ENCODE measurements at places on chromosomes 4 and X.

- DNase-seq = no peak
Measured at GRCh38 chr4:104465201-104465600, 29.5 kb downstream of the CXXC4 start.

- DNase-seq = peak; percentile 50
Measured at GRCh38 chr4:82801910-82802521, 3.4 kb upstream of the SCD5 start.

- no peak for DNase-seq
Measured at GRCh38 chr4:173264245-173264644, 69.9 kb downstream of the HMGB2 start.

GRCh38 chr4:140052050-140052449, 101.9 kb downstream of the MAML3 start:
- DNase-seq = peak; percentile 48

DNA sequence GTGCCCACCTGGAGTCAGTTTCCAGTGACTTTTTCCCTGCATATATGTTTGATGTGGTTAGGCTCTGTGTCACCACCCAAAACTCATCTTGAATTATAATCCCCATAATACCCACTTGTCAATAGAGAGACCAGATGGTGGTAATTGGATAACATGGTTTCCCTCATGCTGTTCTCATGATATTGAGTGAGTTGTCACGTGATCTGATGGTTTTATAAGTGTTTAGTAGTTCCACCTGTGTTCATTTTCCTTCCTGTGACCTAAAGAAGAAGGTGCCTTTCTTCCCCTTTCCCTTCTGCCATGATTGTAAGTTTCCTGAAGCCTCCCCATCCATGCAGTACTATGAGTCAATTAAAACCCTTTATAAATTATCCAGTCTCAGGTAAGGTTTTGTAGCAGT, 740.9 kb downstream of the ARAP2 start:
- DNase-seq = no peak

GRCh38 chrX:110318664-110318968, 731 bp upstream of the AMMECR1 start:
- peak; percentile 9 for DNase-seq

GRCh38 chrX:151393514-151393913, 3.5 kb upstream of the VMA21 start:
- no peak for DNase-seq

DNA sequence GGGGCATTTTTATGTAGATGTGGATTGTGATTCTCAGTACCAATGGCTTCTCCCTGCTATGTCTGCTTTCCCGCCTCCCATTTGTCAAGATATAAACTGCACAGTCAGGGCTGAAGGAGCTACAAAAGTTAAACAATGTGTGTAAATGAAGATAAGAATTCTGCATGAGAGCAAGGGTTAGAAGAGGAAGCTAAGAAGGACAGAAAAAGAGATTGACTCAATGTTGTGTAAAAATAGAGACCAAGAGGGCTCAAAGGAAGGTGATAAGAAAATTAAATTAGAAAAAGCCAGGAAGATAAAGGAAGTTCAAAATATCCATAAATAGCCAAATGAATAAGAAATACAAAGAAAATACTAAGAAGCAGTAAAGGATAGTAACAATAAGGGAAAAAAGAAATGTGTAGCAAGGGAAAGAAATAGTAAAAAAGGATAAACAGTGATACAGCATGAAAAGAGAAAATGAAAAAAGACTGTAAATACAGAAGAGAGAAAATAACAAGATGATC, 82.5 kb downstream of the AMELX start:
- DNase-seq = no peak

DNA sequence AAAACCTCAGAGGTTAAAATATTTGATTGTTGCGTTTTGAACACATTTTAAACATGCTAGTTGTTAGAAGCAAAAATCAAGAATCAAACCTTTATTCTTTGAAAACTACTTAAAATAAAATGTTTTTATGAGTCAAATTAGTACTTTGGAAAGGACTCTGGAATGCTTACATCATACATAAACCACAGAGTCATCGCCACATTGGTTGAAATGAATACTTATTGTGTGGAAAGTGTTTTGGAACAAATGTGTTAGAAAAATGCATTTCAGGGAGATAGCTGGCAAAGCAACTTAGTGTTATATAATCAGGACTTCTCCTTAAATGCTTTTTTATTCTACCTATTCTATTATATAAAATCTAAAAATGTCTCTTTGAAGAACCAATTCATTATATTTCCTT, 49.4 kb upstream of the CAMK2D start:
- peak; percentile 74 for DNase-seq

- DNase-seq = no peak
Measured at GRCh38 chr4:100049872-100050271, 99.8 kb upstream of the H2AZ1 start.

GRCh38 chrX:154602226-154602625, 16.9 kb downstream of the CTAG1B start:
- DNase-seq = no peak

GRCh38 chr4:8579526-8580320, 469 bp upstream of the GPR78 start:
- DNase-seq = no peak

DNA sequence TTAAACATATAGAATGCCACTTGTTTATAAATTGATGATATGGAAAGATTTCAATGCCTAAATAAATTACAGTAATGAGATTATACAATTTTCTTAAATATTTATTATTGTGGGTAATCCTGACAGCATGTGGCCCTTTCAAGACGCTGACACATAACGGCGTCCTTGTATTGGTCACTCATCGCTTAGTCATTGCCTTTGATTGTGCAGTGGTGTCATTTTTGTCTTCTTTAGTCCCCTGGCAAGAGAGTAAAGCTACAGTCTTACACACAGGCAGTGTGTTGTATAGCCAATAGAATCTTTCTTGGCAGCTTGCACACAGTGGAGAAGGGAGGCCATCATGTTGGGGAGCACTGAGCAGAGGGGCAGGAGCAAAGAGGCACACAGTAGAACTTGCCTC, 361.8 kb upstream of the GALNT7 start:
- DNase-seq = no peak

GRCh38 chr4:101183221-101183620, 164.1 kb downstream of the PPP3CA start:
- no peak for DNase-seq

- DNase-seq = no peak
Measured at GRCh38 chrX:135024526-135024925, 2.2 kb upstream of the RTL8B start.

- peak; percentile 69 for DNase-seq
Measured at GRCh38 chrX:108468486-108468885, 28.8 kb downstream of the COL4A5 start.

- DNase-seq = peak; percentile 89
Measured at GRCh38 chr4:185566972-185567371, 31.7 kb upstream of the PDLIM3 start.

- DNase-seq = peak; percentile 54
Measured at GRCh38 chrX:9071031-9071650, 37.2 kb upstream of the FAM9B start.

DNA sequence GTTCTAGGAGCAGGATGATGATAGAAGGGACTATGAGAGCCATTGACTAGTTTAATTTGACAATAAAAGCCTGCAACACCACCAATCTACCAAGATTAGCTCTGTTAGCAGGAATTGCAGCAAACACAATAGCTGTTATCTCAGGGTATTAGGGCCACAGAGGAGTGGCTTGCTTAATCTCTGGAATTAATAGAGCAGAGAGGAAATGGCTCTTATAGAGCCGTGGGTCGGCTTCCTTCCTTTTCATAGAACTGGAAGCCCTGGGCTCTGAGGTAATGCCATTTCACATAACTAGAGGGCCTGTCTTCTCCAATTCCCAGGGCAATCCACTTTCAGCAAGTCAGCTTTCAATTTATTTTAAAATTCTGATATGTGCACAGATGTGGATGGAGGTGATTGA, 83.0 kb downstream of the MAMLD1 start:
- DNase-seq = no peak

DNA sequence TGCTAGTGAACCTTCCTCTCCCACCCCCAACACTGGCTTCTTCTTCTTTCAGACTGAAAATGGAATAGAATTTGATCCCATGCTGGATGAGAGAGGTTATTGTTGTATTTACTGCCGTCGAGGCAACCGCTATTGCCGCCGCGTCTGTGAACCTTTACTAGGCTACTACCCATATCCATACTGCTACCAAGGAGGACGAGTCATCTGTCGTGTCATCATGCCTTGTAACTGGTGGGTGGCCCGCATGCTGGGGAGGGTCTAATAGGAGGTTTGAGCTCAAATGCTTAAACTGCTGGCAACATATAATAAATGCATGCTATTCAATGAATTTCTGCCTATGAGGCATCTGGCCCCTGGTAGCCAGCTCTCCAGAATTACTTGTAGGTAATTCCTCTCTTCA, 14.7 kb downstream of the TNMD start:
- DNase-seq = no peak

DNA sequence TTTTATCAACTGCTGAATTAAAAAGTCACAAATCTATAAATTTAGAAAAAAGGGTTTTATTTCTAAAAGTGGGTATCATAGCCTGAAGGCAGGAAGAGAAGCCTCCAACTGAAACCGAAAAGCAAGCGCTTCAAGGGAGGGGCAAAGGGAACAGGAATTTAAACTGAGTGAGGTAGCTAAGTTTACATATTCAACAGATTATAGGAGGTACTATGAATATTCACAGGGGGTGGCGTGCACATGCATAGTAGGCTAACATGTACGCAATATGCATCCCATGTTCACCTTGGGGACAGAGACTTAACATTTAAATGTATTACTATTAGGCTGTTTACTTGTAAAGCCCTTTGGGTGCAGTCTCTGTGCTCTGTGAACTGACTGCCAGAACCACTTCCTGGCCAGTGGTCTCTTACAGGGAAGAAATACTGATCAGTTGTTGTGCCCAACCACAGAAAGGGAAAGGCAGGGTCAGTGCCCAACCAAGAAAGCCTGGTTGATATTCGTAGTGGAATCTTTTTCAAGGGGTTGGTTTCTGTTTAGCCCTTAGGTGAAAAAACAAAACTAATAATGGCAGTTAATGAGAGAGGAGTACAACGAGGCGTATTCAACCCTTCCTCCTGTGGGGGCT, 168.7 kb upstream of the GALNTL6 start:
- DNase-seq = no peak

DNA sequence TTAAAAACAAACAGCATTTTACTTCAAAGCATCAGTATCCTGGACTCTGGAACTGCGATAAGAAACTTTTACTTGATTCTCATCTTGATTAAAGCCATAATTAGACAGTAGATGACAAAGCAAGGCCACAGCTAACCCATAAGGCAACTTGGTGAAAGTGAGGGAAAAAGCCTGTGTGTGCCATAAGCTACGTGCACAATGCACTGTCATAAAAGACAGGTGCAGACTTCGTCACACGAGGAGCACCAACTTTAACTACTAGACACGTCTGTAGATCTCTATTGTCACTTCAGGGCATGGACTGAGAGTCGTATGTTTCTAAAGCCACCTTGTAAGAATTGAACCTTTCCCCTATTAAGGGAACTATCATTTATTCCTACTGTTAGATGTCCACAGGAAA, 13.1 kb downstream of the CTPS2 start:
- DNase-seq = no peak

DNA sequence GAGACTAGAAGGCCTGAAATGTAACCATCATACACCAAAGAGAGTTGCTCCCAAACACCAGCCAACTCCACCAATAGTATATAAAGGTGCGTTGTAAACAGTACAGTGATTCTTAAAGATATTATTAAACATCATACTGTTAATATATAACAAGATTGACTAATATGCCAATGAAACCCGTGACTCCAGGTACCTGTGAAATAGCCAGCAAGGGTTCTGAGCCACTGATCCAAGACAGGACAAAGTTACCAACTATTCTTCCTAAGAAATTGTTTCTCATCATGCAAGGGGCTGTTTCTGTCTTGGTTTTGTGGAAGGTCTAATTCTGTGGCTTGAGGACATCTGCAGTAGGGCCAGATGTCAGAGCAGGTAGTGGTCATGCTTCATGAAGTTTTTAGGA, 47.2 kb downstream of the FHL1 start:
- no peak for DNase-seq

GRCh38 chr4:169256856-169257761, 13.6 kb downstream of the SH3RF1 start:
- DNase-seq = no peak

- peak; percentile 23 for DNase-seq
Measured at GRCh38 chr4:169305651-169306050, 34.9 kb upstream of the SH3RF1 start.
